CD4-positive, alpha-beta T cell treated with Interleukin-17A for 4 hours (primary cell): ENCODE measurements at places on chromosomes 7 and 10.

GRCh38 chr10:64363687-64364086 is 842.5 kb downstream of the REEP3 start:
- DNase-seq: no peak

DNA sequence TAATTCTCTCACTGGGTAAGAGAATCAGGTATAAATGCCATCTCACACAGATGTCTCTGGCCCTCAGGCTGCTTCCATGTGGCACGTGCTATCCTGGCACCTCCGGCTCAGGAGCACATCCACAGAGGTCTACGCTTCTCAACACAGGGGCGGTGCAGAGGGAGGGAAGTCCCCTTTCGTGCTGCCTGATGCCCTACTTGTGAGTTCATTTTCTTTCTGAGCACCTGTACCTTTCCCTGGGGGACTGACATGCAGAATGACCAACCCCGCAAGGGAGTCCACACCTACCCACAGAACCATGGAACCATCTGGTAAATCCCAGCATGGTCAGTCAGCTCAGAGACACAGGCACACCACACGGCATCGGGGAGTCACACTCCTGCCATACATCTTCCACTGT is 99.0 kb upstream of the SAMD8 start:
- no peak for DNase-seq

DNA sequence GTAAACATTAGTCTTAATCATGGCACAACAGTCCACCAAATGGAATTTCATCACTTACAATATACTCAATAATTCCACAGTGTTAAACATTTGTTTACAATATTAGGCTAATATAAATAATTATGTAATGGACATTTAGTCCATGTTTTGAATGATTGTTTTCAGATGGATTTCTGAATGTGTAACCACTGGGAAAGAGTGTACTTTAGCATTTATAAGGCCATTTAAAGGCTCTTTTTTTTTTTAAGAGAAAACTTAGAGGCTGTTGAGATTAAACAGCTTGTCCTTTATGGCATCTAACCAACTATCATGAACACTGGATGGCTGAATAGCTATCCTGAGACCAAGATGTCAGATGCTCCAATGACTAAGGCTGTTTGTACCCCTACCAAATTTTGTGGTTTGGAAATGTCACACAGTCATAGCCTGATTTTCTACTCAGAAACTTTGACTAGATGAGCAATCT is 248.3 kb upstream of the GLI3 start:
- DNase-seq: no peak

- no peak for DNase-seq
Observed at GRCh38 chr10:11557967-11558366, 53.5 kb downstream of the USP6NL start.

DNA sequence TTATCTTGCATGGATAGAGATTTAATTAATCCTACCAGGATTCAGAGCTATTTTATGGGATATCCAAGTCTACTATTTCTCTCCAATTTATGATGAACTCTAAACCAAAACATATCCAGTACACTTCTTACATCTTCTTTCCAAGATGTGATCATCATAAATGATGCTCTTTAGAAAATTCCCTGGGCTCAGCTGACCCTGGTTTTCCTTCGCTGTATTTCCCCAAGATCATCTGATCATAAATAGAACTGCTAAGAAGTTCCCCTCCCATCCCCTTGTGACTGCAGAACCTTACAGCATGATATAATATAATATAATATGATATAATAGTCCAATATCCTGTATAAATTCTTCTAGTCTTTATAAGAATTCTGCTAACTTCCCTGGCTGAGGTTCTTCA is 114.6 kb upstream of the LYZL2 start:
- DNase-seq: no peak

DNA sequence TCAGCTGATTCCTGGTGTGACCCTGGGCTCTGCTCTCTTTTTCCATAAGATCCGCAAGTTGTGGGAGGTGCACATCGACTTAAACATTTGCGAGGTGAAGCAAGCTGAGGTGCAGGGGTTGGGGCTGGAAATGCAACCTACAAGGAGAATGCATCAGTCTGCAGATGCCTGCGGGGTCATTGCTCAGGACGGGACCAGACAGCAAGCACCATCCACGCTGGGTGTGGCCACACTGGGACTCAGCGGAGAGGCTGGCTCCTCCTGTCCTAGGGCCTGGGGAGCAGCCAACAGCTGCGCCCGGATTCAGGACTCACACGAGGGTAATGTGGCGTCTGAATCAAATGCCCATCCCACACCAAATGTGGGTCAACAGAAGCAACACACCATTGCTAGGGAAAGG is 33.8 kb downstream of the STK32C start:
- DNase-seq: no peak

GRCh38 chr10:63554657-63555056 is 33.5 kb downstream of the REEP3 start:
- peak; percentile 48 for DNase-seq

- DNase-seq: no peak
Observed at GRCh38 chr7:104035351-104035750, 45.9 kb upstream of the RELN start.

GRCh38 chr7:97731736-97732564 is at the start of gene TAC1:
TSS of gene TAC1 (plus strand) at chr7:97732086. CDS start at chr7:97732613, 527 bp downstream.
- DNase-seq: no peak

DNA sequence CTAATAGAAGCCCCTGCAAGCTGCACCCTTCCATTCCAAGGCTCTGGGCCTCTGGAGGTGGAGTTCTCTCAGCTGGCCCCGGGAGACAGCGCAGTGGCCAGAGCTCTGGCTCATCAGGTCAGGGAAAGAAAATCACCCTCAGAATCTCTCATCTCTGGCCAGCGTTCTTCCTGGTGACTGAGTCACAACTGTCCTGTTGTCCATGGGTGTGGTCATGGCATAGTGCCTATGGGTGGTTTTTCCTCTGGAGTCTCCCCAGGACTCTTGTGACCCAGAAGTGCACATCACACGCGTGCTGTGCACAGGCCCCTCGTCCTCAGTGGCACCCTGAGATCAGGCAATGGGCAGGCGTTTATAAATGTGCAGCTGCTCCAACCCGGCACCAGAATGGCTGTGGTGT is 27.4 kb upstream of the FXYD4 start:
- no peak for DNase-seq

DNA sequence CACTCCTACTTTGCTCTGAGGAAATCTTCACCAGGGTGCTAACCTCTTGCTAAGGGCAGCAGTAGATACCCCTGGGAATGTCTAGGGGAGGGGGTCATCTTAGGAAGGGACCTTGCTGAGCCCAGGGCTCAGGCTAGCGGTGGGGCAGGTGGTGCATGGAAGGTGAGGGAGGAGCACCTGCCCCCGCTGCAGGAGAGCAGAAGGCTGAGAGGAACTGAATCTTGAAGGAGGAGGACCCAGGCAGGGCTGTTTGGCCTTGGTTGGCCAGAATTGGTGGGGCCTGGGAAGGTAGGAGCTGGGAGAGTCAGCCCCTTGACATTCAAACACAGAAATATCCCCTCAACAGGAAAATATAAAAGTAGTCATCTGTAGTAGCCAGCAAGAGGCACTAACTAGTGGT is 7.0 kb downstream of the CALHM3 start:
- DNase-seq: no peak

DNA sequence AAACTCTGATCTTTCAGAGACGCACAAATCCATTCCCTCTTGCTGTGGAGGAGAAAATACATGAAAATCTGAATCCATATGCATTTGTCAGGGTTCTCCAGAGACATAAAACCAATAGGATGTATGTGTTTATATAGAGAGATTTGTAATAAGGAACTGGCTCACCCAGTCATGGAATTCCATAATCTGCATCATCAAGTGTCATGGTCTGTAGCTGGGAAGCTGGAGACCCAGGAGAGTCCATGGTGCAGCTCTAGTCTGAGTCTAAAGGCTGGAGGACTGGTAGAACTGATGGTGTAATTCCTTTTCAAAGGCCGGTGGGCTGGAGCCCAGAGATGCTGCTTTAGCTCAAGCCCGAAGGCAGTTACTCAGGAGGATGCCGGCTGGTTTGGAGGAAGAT is 134.0 kb downstream of the TCF7L2 start:
- DNase-seq: no peak

DNA sequence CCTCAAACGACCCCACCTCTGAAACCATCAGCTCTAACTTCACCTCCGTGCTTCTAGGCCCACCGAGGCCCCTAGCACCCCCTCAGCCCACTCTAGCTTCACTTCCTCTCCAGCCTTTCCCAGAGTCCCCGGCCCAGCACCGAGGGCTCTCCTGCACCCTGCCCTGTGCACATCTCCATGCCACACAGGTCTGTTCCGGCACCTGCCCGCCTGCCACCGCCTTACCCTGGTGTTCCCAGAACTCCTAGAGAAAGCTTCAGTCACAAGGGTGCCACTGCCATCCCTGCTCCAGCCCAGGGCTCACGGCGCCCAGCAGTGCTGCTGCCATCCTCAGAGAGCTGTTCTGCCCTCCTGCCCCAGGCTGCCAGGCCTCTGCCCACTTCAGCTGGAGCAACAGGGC is 61.3 kb upstream of the INSIG1 start:
- no peak for DNase-seq

DNA sequence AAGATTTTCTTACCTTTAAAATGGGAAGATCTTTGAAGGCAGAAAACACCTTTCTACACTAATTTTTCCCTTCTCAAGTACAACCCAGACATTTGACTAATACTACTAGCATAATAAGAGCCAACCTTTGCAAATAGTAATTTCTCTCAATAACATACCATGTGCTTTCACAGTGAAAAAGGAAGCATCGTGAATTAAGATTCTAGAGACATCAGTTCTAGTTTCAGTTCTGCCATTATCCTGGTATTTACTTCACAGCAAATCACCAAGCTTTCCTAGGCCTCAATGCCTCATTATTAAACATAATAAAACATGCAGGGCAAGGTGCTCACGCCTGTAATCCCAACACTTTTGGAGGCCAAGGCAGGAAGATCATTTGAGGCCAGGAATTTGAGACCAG is 24.9 kb downstream of the GSAP start:
- DNase-seq: no peak

GRCh38 chr10:98144985-98145384 is 10.5 kb downstream of the R3HCC1L start:
- DNase-seq: no peak

- no peak for DNase-seq
Observed at GRCh38 chr7:100802951-100803350, 24.4 kb downstream of the EPHB4 start.

DNA sequence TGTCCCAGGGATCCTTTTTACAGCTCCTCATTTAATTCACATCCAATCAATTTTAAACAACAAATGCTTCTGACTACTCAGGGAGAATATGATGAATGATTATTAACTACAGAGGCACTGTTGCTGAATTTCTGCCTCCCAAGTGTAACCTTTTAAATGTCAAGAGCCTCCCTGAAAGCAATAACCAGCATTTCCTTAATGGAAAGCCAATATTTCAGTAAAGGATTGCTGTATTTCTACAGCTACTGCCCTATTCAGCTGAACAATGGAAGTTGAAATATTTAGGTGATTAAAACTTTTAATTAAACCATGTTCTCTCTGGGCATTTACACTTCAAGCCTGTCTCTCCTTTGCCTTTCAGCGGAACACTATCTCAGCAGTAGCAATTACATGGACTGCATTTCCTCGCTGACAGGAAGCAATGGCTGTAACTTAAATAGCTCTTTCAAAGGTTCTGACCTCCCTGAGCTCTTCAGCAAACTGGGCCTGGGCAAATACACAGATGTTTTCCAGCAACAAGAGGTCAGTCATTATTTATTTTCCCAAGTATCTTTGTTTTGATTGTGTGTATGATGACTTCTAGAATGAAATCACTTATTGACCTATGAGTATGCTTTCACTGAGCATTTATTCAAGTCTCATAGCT is 304.7 kb downstream of the BICC1 start:
- DNase-seq: no peak

- no peak for DNase-seq
Observed at GRCh38 chr7:24910551-24911212, 69.3 kb downstream of the OSBPL3 start.

DNA sequence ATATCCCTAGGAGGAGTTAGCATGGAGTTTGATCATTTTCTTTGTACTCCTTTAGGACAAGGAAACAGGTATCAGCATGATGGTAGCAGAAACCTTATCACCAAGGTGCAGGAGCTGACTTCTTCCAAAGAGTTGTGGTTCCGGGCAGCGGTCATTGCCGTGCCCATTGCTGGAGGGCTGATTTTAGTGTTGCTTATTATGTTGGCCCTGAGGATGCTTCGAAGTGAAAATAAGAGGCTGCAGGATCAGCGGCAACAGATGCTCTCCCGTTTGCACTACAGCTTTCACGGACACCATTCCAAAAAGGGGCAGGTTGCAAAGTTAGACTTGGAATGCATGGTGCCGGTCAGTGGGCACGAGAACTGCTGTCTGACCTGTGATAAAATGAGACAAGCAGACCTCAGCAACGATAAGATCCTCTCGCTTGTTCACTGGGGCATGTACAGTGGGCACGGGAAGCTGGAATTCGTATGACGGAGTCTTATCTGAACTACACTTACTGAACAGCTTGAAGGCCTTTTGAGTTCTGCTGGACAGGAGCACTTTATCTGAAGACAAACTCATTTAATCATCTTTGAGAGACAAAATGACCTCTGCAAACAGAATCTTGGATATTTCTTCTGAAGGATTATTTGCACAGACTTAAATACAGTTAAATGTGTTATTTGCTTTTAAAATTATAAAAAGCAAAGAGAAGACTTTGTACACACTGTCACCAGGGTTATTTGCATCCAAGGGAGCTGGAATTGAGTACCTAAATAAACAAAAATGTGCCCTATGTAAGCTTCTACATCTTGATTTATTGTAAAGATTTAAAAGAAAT is 4.8 kb downstream of the BAMBI start:
- no peak for DNase-seq

DNA sequence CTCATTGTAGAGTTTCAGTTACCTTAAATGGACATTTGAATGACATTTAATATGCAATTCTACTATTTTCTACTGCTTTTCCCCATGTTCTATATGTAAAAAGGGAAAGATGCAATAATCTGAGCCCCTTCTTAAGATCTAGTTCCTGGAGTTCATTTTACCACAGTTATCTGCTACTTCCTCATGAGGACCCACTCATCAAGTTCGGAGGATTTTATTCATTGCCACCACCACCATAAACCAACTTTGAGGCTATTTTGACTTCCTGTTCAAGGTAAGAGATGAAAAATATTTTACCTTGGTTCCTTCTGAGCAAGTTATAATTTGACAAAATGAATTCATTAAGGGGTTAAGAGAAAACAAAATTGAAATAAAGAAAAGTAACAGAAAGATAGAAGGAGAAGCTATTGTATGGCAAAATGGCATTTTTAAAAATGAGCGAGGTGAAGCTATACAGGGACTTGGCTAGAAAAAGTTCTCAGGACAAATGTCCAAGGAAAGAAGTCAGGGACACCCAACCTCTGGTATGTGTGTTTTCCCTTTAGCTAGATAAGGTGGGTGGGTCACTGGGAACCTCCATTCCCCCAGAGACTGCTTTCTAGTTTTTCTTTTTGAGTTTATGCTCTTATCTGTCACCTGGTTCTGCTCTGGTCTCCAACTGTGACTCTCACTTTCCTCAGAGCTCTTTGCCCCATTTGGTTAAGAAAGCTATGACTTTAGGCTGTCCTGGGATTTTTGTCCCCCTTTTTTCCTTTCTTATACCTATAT is 14.9 kb upstream of the FAM3C start:
- DNase-seq: no peak

- no peak for DNase-seq
Observed at GRCh38 chr7:38229884-38230642, 43.4 kb downstream of the TARP start.

- DNase-seq: no peak
Observed at GRCh38 chr10:18486438-18486837, 164.9 kb downstream of the NSUN6 start.

GRCh38 chr7:47283497-47284131 is 298.3 kb downstream of the TNS3 start:
- no peak for DNase-seq
